Activated CD8-positive, alpha-beta memory T cell treated with anti-CD3 and anti-CD28 coated beads, Interleukin-2, amount 50 U/mL, for 4 hours (primary cell): ENCODE measurements at places on chromosomes 16 and 17.

DNA sequence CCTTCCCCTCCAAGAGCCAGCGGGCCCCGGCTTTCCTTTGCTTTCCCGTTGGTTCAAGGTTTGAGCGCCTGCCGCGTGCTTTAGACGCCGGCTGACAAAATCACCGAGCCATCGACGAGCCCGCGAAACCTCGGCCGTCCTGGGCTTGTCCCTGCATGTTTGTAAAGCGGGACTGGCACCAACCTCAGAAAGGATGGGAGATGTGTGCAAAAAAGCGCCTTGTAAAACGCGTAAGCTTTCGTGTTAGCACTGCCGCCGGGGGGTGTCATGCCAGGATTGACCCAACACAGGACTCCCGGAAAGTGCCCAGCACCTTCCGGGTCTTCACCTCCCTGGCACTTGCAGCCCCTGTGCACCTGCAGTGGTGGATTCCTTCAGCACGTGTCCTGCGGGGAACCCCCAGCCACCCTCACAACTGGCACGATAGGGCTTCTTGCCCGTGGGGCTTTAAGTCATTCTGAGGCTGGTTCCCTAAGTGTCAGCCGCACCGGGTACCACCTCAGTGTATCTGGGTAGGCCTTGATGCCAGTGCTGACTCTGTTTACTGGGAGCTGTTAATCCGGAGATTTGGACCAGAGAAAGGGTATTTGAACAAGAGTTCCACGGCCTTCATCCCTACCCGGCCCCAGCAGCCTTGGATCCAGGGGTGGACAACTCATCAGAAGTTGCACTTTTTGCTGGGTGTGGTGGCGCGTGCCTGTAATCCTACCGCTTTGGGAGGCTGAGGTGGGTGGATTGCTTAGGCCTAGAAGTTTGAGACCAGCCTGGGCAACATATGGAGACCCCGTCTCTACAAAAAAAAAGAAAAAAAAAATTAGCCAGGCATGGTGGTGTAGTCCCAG lies 817 bp downstream of the NDUFAF8 start:
- DNase-seq: peak; percentile 56

- no peak for DNase-seq
These were observed 19.1 kb downstream of the TMC6 start for GRCh38 chr17:78109489-78109761.

DNA sequence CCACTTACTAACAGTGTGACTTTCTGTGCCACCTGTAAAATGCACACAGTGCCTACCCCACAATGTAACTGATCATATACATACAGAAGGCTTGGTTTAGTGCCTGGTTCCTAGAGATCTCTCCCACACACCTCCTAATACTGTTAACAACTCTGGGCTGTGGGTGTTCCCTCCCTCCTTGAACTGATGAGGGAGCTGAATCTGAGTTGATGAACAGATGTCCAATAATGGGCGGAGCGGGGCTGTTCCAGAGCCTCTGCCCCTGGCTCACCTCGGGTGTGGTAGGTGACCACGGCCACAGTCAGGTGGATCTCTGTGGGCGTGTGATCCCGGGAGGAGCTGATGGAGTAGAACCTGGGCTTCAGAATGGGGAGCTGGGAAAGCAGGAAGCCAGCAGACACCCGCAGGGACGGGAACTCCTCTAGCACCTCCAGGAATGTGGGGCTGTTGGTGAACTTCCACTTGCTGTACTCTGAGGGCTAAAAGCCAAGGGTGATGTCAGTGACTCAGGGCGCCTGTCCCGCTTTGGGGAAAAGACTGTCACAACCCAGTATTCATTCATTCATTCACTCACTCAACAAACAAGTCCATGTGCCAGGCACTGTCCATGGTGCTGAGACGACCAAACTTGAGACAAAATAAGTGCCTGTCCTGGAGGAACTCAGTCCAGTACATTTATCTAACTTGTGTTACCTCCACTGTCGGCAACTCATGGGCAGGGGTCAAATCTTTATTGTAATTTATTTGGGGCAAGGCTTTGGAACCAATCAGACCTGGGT lies 37.6 kb downstream of the NOS2 start:
- no peak for DNase-seq

- no peak for DNase-seq
These were observed 348.2 kb downstream of the CDH11 start for GRCh38 chr16:64773638-64774037.

- DNase-seq: no peak
These were observed 121.6 kb downstream of the SMG6 start for GRCh38 chr17:2181897-2182448.

GRCh38 chr17:3593384-3593783 lies 15.8 kb downstream of the TRPV1 start:
- DNase-seq: no peak

DNA sequence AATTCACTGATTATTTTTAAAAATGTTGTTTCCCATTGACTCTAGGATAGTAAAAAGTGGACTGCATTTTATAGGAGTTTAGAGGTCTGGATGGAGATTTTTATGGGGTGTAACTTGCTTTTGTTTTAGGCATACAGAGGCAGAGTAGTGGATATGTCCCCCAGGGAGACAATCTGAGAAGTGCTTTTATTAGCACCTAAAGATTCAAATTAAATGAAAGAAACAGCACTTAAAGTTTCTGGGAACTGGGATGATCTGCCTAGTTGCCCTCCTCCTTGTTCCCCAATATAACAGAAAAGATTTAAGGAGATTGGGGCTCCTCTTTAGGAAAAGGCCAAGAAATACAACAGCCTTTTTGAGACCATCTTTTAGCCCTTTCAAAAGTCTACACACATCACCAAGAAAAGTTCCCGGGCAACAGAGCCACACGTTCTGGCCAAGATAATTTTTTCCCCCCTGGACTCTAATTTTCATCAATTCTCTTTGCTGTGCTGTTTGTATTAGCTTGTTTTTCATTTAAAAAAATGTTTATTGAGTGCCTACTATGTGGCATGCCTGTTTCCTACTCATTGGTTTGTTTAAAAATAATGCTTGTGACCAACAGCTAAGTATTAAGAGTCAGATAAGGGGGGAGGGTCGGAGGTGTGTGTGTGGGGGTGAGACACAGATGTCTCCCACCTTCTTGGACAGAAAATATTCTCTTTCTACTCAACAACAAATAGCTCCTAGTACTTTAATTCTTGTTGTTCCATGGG lies 2.5 kb upstream of the IGF2BP1 start:
- no peak for DNase-seq

GRCh38 chr16:67720236-67720635 lies 1.1 kb upstream of the GFOD2 start:
- DNase-seq: no peak

GRCh38 chr17:63275971-63276745 lies 169.9 kb downstream of the CYB561 start:
- DNase-seq: no peak

DNA sequence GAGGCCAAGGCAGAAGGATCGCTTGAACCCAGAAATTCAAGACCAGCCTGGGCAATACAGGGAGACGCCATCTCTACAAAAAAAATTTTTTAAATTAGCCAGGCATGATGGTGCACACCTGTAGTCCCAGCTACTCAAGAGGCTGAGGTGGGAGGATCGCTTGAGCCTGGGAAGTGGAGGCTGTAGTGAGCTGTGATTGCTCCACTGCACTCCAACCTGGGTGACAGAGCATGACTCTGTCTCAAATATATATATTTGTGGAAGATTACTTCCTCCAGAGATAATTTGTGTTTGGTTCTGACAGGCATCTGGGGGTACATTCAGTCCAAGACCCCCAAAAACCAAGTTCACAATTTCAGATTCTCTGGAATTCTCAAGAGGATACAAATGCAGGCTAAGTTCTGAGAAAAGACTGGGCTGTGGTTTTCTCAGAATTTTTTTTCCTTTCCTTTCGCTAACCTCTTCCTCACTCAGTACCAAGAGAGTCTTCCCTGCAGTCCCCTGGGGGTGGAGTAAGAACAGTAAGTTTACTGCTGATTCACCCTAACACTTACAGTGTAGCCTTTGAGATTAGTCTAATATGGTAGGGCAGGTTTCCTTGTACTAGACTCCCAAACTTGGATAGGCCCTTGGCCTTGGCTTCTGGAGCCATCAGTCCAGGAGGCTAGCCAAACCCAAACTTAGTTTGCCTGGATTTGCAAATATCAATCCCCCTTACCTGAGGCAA lies 15.1 kb downstream of the GSDMB start:
- no peak for DNase-seq

GRCh38 chr17:77909816-77910215 lies 48.7 kb upstream of the TNRC6C start:
- no peak for DNase-seq

DNA sequence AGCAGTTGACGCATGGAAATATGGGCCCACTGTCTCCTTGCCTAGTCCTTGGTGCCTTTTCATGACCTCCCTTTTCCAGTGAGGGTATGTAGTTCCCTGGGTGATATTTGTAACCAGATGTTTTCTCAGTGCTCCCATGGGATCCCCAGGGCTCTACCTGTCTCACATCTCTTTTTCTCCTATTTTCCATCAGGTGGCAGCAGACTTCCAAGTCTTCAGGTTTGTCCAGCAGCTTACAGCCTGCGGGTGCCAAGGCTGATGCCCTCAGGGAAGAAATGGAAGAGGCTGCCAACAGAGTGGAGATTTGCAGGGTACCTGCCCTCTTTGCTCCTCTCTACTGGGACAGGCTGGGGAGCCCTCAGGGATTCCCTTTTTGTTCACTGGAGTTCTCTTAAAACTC lies 89.1 kb downstream of the ELAC2 start:
- no peak for DNase-seq

DNA sequence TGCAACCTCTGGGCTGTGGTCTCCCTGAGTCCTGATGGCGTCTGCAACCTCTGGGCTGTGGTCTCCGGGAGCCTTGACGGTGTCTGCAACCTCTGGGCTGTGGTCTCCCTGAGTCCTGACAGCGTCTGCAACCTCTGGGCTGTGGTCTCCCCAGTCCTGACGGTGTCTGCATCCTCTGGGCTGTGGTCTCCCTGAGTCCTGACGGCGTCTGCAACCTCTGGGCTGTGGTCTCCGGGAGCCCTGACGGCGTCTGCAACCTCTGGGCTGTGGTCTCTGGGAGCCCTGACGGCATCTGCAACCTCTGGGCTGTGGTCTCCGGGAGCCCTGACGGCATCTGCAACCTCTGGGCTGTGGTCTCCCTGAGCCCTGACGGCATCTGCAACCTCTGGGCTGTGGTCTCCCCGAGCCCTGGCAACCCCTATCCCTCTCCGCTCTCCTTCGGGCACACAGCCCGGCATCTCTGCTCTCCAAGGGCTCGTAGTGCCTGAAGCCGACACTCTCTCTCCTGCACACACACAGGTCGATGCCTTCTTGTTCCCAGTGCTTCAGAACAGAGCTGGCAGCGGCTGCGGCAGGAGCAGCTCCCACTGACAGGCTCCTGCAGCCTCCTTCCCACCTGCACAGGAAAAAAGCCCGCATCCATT lies 45.6 kb downstream of the METRNL start:
- no peak for DNase-seq

DNA sequence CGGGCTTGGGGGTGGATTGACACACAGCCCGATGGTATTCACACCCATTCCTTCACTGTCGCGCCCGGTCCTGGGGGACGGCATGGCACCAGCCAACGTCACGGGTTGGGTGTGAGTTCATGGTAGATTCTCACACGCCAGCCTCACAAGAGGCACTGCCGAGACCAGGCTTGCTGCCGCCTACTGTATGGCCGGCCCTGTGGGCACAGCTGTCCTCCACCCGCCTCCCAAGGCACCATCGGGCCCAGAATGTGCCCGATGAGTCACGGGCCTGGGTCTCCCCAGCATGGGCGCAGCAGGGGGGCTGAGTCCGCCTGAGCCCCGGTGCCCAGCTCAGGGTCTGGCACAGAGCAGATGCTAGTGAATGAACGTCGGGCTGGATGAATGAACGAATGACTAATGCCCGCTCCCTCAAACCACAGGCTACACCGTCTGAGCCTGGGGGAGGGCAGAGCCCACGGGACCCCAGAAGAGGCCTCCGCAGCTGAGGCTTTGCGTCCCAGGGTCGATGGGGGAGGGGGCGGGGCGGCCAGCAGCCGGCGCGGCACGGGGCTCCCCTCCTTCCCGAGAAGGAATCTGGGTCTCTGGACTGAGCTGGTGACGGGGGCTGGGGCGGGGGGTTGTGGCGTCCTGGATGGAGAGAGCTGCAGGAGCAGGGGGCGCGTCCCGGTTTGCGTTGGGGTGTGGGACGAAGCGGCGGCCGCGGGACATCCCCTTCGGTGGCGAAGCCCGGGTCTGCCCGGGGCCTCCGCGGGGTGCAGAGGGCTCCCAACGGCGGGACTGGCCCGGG lies 829 bp downstream of the PITPNM3 start:
- DNase-seq: no peak

- DNase-seq: no peak
These were observed 69.9 kb downstream of the IRX3 start for GRCh38 chr16:54216688-54217087.

DNA sequence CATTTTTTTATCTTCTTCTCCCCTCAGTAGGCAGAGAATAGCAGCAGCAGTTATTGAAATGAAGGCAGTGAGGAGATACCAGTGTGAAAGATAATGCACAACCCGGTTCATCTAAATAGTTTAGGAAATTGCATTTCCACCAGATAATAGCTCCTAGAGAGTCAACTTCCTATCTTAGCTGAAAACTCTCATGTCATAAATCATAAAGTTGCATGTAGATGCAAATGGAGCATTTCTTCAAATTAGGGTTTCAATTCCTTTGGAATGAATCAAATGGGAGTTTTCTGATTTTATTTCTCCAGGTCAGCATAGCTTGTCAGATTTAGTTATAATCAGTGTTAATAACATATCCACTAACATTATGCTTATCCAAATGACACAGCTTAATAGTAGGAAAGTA lies 335.3 kb downstream of the CNTNAP4 start:
- DNase-seq: no peak

- no peak for DNase-seq
These were observed 24.7 kb upstream of the TBX4 start for GRCh38 chr17:61427567-61427966.

DNA sequence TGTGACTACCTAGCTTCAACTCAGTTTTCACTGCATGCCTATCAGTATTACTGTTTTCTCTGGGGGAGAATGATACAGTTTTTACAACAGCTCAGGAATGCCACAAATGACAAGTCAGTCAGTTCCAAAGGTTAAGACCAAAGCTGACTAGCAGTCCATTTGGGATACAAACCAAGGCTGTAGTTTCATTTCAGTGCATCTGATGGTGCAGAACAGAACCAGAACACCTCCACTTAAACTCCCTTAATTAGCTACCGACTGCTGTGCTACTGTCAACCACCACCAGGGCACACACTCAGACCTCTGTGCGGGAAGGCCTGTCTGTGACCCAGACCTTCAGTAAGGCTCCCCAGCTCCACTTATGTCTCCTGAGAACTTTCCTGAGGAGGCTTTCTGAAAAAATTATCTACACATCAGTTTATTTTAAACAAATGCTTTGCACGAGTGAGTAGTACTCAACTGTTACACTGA lies 20.4 kb downstream of the NFE2L1 start:
- DNase-seq: no peak

DNA sequence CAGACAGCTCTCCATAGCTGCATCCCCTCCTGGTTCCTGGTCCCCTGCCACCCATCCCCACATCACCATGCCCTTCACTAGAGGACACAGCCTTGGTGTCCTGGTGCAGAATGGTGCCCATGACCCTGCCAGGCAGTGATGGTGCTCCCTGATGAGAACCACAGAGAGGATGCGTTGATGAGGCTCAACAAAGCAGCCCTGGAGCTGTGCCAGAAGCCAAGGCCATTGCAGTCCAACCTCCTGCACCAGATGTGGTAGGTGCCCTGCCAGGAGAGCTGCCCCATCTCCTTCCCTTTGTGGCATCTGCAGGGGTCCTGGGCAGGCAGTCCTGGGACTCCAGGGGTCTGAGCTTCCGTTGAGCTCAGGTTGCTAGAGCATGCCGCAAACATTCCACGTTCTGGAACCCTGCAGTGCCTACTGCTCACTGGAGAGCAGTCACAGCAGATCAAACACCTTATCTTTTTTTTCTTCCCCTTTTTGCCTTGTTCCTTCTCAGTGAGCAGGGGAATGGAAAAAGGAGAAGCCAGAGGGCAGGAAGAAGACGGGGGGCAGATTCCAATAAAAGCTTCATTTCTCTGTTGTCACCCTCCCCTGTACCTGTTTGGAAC lies 5.3 kb upstream of the EPN3 start:
- no peak for DNase-seq
